ENCODE measurements at places on chromosomes 1 and 21.
A peak's percentile ranks its signal among the peaks of the same experiment; 100 is the strongest.

- DNase-seq: no peak
Measured at GRCh38 chr21:42314616-42315295, 453 bp downstream of the TFF3 start.

GRCh38 chr1:177411381-177411780 is 240.6 kb downstream of the BRINP2 start:
- no peak for DNase-seq

DNA sequence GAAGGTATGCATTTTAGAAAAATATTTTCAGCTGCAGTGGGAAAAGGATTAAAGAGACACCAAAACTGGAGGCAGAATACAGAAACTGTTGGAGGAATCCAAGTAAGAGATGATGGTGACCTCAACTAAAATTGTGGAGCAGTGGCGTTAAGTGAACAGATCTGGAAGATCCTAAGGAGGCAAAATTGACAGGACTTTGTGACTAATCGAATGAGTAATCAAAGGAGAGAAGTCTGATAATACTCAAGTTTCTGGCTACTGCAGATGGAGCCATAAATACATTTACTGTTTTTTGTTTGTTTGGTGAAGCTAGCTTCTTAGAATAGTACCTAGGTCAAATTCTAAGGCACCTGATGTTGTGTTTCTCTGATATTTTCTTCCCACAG is 3.1 kb downstream of the CTBS start:
- no peak for DNase-seq

- DNase-seq: no peak
Measured at GRCh38 chr1:204975021-204975420, 68.0 kb upstream of the CNTN2 start.

- peak; percentile 31 for DNase-seq
Measured at GRCh38 chr21:45074048-45074817, at the start of gene ADARB1. Gene ADARB1 (plus strand): TSS chr21:45074580. CDS start chr21:45171657, 97,077 bp downstream.

Data from Kasumi-1 (cell line).